Kidney (tissue), 22 donors: ENCODE measurements at places on chromosomes 5 and 9. TPM values are rescaled to one million over a fixed set of nuclear protein-coding genes. Genes with fewer than 3 reads are reported as not detected.

GRCh38 chr9:88741335-88741734 is 206.4 kb downstream of the NXNL2 start:
- no peaks in the 10 kb centered on the region for H3K36me3 ChIP-seq
- peaks cover 7% of the 10 kb centered on the region for H3K4me1 ChIP-seq
- H3K27ac ChIP-seq, result no peak overlapping the region
- H3K27me3 ChIP-seq, result no peaks in the 10 kb centered on the region

Gene SLC34A3
- 0.13 TPM for total RNA-seq

DNA sequence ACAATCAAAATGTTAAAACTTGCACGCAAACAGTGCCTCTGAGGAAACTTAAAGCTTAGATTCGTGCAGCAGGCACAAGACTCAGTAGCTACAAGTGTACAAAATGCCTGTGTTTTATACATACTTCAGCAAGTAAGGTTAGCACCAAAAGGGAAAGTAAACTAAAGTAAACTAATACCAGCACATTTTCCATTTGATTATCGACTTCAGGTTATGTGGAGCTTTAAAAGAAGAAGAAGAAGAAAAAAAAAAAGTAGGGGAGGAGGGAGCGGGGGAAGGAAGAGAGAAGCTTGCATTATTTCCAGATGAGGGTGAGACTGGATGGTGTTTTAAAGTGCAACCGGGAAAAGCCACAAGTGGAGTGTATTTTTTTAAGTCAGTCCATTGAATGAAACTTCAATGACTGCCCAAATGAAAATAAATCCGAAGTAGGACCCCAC is 596 bp upstream of the ADAMTS6 start:
- H3K27ac ChIP-seq, result peak overlapping the region; percentile 56
- H3K4me3 ChIP-seq, result peak overlapping the region; percentile 84
- H3K27me3 ChIP-seq, result peaks cover 3% of the 10 kb centered on the region
- no peaks in the 10 kb centered on the region for H3K36me3 ChIP-seq
- DNase-seq, result no peak

Gene STPG3
- total RNA-seq, result 0.38 TPM

DNA sequence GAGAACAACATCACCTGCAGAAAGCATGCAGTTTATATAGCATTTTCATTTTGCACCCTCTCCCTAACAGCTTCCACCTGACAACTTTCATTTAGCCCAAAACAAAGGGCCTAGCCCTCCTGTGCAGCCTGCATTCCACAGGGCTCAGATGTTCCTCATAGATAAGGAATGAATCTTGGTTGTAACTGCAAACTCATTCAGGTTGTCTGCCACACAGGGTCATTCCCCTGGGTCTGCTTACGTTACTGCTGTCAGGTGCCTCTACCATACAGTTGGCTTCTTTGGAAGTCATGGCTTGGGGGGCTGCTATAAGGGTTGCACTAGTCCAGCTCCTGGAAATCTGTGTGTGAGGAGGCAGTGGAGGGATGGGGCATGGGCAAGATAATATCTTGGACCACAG is 2.7 kb upstream of the DCP2 start:
- DNase-seq, result no peak
- H3K27ac ChIP-seq, result no peak overlapping the region
- no peak overlapping the region for H3K4me3 ChIP-seq
- H3K27me3 ChIP-seq, result no peaks in the 10 kb centered on the region

Gene MLANA
- total RNA-seq, result not detected

DNA sequence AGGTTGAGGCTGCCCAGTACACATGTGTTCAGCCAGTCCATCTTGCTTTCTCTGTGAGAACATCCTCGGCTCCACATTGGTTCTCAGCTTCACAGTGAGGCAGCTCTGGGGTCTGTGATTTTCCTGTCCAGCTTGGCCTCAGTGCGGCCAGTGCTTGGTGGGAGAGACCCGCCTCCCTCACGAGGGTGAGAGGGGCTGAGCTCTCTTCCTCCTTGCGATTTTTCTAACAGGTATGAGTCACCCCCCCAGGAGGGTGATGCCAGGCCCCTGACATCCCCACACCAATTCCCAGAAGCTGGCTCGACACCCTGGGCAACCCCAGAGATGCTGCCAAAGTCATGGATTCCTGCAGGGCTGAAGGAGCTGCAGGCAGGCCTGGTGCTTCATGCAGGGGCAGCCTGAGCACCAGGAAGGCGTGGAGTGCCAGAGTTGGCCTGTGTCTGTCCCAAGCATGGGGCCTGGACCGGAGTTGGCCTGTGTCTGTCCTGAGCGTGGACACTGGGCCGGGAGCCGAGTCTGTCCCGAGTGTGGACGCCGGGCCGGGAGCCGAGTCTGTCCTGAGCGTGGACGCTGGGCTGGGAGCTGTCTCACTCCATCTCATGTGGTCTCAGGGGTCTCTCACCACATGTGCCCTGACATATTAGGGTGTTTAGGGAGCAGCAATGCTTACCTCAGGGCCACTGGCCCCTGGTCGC is 408.6 kb upstream of the IRX4 start:
- H3K27ac ChIP-seq, result no peak overlapping the region
- DNase-seq, result no peak
- H3K4me1 ChIP-seq, result no peaks in the 10 kb centered on the region
- H3K4me3 ChIP-seq, result no peak overlapping the region

Gene PCDHB12
- total RNA-seq, result 2.5 TPM

DNA sequence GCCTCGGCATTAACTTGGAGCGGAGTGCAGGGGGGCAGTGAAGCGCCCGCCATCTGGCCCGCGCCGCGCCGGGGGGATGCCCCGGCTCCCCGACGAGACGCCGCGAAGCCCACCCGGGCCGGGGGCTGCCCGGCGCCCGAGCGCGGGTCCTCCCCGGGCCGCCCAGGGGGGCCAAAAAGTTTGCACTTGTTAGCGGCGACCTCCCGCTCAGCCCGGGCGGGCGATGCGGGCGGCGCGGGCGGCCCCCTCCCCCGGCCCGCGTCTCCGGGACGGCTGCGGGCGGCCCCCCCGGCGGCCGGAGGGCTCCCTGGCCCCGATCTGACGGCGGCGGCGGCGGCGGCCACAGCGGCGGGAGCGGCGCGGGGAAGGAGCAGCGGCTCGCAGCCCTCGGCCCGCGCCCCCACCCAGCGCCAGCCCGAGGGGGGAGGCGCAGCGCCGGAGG is at the start of gene NTNG2:
Gene NTNG2, plus strand, starts transcription at position 316 of the 442 bp plus-strand sequence. CDS start 4,774 bp downstream, outside the sequence.
- H3K4me1 ChIP-seq, result peaks cover 2% of the 10 kb centered on the region
- H3K36me3 ChIP-seq, result no peaks in the 10 kb centered on the region
- H3K27me3 ChIP-seq, result peaks cover 42% of the 10 kb centered on the region
- H3K27ac ChIP-seq, result no peak within 1 kb of the TSS
- peak within 1 kb of the TSS; percentile 50 for H3K4me3 ChIP-seq

Gene TRIP13
- total RNA-seq, result 1.6 TPM

GRCh38 chr9:136609838-136610311 is 52.8 kb upstream of the EGFL7 start:
- DNase-seq, result no peak
- no peak overlapping the region for H3K4me3 ChIP-seq
- no peaks in the 10 kb centered on the region for H3K4me1 ChIP-seq
- H3K36me3 ChIP-seq, result no peaks in the 10 kb centered on the region

Gene IL9
- total RNA-seq, result not detected

Gene STKLD1
- total RNA-seq, result 1.9 TPM

DNA sequence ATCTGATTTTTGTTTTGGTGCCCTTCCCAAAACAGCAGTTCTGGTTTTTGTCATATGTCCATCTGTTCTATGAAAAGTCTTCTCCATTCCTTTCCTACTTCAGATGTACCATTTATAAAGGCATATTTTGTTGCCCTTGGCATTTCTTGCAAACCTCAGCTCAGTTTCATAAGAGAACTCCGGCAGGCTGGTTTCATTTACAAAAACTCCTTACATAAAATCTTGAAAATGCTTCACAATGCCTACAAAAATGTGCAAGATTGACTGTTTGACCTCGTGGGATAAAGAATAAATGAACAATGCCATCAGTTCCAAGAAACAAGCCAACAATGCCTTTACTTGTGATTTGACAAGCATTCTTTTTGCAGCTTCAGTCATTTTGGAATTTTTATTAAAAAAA is 39.1 kb upstream of the CTNNAL1 start:
- no peak overlapping the region for H3K27ac ChIP-seq
- H3K4me1 ChIP-seq, result no peaks in the 10 kb centered on the region
- peaks cover 65% of the 10 kb centered on the region for H3K36me3 ChIP-seq
- no peaks in the 10 kb centered on the region for H3K27me3 ChIP-seq
- DNase-seq, result no peak

Gene SELENOP
- total RNA-seq, result 305 TPM

Gene TRAF1
- 10.9 TPM for total RNA-seq

- peak; percentile 57 for DNase-seq
- peak overlapping the region; percentile 96 for H3K27ac ChIP-seq
- peak overlapping the region; percentile 89 for H3K4me3 ChIP-seq
- H3K4me1 ChIP-seq, result peaks cover 15% of the 10 kb centered on the region
Measured at GRCh38 chr9:2015581-2016407, 647 bp downstream of the SMARCA2 start.

DNA sequence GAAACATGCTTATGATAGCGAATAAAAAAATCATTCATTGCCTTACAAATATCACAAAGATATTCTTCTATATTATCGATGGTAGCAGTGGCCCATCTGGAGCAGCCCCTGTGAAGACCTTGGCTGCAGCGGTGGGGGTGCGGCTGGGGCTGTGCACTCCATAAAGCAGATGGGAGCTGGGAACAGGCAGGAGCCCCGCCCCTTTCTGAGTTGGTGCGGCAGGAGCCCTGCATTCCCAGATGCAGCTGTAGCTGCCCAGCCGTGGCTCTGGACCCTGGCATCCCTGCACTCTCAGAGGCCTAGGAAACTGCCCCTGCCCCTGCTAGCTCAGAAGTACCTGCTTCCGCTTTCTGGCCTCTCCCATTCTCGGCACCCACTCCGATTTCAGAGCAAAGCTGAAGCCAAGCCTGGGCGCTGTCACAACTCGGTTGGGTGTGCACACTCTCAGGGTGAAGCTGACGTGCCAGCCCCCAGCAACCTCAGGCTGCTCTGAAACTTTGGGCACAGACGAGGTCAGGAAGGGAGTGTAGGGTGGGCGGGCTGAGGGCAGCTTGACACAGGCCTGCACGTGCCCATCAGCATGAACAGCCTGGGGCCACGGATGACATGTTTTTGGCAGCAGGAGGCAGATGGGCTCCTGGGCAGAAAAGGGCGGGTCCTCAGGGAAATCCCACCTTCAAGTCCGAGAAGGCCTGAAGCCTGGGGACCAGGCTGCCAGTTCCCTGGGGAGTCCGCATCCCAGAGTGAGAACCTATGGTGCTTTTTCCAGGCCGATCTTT is 1440.8 kb upstream of the ACO1 start:
- H3K4me3 ChIP-seq, result no peak overlapping the region
- no peaks in the 10 kb centered on the region for H3K36me3 ChIP-seq
- DNase-seq, result peak; percentile 46

DNA sequence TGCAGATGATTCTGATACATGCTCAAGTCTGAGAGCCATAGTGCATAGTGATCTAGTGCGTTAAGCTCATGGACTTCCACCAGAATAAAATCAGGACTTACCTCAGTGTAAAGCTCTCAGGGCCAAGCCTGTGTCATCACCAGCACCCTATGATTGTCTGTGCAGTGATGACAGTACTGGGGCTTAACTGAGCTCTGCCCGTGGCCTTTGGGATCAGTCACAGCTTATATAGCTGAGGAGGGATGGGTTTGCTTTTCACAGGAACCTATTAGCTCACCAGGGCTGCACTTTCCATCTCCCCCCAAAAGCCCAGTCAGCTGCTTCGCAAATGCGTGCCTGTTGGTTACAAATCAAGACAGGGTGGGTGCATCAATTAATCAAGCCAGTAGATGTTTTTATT is 246.9 kb downstream of the NR3C1 start:
- DNase-seq, result no peak
- no peaks in the 10 kb centered on the region for H3K27me3 ChIP-seq
- H3K27ac ChIP-seq, result no peak overlapping the region
- H3K36me3 ChIP-seq, result no peaks in the 10 kb centered on the region
- H3K4me1 ChIP-seq, result peaks cover 5% of the 10 kb centered on the region

GRCh38 chr9:125141251-125141650 is 2.1 kb downstream of the SCAI start:
- H3K4me3 ChIP-seq, result no peak overlapping the region
- H3K27ac ChIP-seq, result no peak overlapping the region
- no peaks in the 10 kb centered on the region for H3K27me3 ChIP-seq
- H3K36me3 ChIP-seq, result no peaks in the 10 kb centered on the region
- H3K4me1 ChIP-seq, result no peaks in the 10 kb centered on the region

Gene KIF3A
- total RNA-seq, result 13.9 TPM

DNA sequence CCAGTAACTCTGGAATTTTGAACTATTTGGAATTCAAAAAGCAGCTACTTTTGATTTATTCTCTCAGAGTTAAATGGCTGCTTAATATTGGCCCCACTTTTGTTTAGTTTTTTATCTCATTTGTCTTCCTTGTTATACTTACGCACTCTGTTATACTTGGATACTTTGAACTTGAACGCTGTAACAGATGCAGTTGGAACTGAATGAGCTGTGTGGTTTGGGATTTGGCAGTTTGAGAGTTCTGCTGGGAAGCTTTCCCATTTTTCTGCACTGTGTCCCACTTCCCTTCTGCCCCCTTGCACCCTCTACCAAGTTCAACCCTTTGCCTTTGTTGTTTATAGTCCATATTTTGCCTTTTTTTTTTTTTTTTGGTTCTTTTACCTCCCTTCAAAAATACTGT is 3.8 kb downstream of the RHOBTB3 start:
- peak overlapping the region; percentile 82 for H3K4me3 ChIP-seq
- H3K36me3 ChIP-seq, result no peaks in the 10 kb centered on the region
- no peak for DNase-seq
- no peaks in the 10 kb centered on the region for H3K27me3 ChIP-seq
- no peak overlapping the region for H3K27ac ChIP-seq

GRCh38 chr9:130445268-130445983 is 665 bp downstream of the ASS1 start:
- peak overlapping the region; percentile 84 for H3K4me3 ChIP-seq
- no peak for DNase-seq
- peak overlapping the region; percentile 67 for H3K27ac ChIP-seq
- H3K27me3 ChIP-seq, result no peaks in the 10 kb centered on the region
- peaks cover 18% of the 10 kb centered on the region for H3K4me1 ChIP-seq

DNA sequence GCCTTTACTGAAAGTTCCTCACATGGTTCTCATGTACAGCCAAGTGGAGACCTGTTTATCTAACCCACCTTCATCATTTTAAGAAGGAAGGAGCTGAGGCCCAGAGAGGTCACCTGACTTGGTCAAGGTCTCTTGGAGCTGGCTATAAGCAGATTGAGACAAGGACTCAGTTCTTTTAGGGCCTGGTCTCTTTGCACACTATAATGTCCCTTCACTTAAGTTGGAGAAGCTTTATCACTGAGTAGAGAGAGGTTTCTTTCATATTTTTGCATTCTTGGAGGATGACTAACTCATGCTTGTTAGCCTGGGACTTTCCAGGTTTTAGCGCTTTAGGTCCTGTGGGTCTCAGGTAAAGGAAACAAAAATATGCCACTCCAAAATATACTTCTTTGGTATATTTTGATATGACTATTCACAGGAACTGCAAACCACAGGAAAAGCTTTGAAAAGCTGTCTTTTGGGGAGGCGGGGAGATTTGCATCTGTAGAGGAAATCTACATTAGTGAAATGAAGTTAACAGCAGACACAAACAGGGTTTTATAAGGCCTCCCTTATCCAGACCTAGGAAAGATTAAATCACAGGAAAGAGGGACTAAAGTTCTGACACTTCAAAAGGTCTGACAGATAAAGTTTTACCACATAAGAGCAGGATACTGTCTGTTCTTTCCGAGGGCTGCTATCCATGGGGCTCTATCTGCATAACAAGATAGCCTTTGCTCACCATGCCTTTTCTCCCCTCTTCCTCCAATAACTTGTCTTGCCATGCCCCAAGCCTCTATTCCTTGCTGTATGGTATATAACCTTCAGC is 95.8 kb upstream of the ANKRD55 start:
- no peak for DNase-seq
- no peaks in the 10 kb centered on the region for H3K27me3 ChIP-seq
- H3K4me3 ChIP-seq, result no peak overlapping the region
- H3K4me1 ChIP-seq, result peaks cover 3% of the 10 kb centered on the region
- H3K36me3 ChIP-seq, result no peaks in the 10 kb centered on the region
- peak overlapping the region; percentile 18 for H3K27ac ChIP-seq

- DNase-seq, result no peak
- H3K4me1 ChIP-seq, result peaks cover 12% of the 10 kb centered on the region
- H3K27ac ChIP-seq, result peak overlapping the region; percentile 83
- no peaks in the 10 kb centered on the region for H3K27me3 ChIP-seq
Measured at GRCh38 chr5:115626445-115626823, 598 bp upstream of the TMED7 start.
